SJSA1 (cell line): ENCODE measurements at places on chromosomes 16 and 17. TPM values are rescaled to one million over a fixed set of nuclear protein-coding genes. Genes with fewer than 3 reads are reported as not detected.

Gene KRT32
- total RNA-seq, result not detected in 2 replicates

GRCh38 chr17:49031965-49032928 is 35.1 kb downstream of the IGF2BP1 start:
- peak; percentile 78 for DNase-seq

GRCh38 chr17:6064868-6065267 is 5.3 kb upstream of the WSCD1 start:
- no peak for DNase-seq

Gene TPSG1
- not detected in 2 replicates for total RNA-seq

DNA sequence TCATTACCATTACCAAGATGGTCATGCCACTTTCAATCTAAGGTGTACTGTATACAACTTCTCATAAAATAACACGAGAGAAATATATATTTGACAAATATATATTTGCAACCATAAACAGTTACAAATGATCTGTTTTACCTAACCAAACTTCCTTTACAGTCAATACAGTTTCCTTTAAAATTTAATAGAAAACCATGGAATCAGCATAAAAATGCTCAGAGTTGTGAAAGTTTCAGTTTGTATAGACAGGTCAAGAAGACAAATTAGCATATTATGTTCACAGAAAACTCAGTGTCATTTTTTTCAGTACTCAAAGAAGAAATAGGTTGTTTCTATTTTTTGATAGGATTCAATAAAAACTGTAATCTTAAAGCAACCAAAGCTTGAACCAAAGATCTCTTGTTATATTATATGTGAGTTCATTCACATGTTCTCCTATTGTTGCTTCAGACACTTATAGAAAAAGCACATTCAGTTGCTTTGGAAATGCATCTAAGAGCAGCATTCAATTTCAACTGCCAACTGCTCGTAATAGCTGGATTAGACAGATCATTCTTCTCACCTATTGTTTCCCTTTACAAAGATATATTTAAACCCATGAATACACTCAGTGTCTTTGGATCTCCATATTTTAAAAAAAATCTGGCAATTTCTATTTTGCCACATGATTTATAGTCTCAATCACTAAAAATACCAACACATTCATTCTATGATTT is 15.1 kb downstream of the SSH2 start:
- no peak for DNase-seq

DNA sequence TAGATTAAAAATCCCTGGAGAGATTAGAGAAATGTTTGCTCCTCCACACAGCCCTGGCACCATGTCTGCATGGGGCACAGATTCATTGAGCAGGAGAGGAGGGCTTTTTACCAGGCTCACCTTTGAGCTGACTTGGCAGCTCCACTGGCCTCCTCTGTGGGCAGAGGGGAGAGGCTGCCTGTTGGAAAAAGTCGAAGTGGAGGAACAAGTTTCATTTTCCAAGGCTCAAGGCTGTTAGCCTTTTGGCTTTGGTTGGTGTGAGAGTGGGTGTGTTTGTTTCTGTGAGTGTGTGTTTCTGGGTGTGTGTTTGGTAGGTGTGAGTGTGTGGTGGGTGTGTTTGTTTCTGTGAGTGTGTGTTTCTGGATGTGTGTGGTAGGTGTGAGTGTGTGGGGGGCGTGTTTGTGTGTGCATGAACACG is 5.6 kb downstream of the TMEM238L start:
- DNase-seq, result no peak

GRCh38 chr17:42202159-42202558 is 7.9 kb upstream of the GHDC start:
- no peak for DNase-seq
